ENCODE measurements at places on chromosomes 2 and 18.

GRCh38 chr2:29777161-29777560, 144.2 kb downstream of the ALK start:
- peak; percentile 41 for DNase-seq

DNA sequence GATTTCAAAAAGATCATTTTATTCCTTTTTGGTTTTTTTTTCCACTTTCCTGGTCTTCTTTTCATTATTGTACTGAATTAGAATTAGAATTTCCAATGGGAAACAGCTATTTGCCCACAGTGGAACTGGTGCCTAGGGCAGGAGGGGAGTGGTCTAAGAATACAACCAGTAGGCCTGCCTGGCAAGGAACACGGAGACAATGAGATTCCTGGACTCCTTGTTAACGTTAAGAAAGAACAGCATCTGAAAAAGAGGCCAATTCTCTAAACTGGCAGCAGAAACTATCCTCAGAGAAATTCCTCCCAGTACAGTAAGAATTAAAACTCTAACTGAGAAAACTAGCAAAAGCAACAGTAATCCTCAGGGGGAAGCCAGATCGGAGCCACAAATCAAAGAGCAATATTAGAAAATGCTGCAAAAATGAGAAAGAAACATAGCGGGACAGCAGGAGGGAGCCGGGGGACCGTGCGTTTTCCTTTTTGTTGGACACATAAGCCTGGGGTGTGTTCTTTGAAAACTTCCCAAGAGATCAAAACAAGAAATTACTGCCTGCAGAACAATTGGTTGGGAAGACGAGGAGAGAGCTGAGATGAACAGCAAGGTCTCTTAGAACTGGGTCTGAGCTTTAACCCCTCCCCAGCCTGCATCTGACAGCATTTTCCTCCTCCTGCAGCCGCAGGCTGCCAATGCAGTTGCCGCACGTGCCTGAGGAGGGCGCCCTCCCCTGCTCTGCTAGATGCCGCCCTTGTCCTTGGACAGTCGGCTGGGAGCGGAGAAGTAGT, 776.0 kb downstream of the TSN start:
- DNase-seq: no peak

- no peak for DNase-seq
Measured at GRCh38 chr2:76506538-76506937, 795.8 kb upstream of the GCFC2 start.

- no peak for DNase-seq
Measured at GRCh38 chr2:215613280-215613679, 177.4 kb upstream of the FN1 start.

DNA sequence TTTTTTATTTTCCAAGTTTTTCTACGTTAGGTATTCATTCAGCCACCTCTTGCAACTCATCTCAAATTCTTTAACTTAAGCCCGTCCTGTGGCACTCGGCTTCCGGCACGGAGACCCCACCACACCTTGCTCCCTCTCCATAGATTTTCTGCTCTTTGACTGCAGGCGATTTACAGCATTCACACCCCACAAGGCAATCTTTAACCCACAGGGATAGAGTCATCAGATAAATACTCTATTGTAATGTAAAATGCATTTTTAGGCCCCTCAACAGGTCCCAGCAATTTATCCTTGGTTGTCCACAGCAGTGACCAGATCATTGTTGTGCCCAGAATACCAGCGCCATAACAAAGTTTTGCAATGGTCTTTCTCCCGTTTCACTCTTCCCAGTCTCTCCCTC, 132.3 kb upstream of the EPHA4 start:
- DNase-seq: no peak

GRCh38 chr2:100745604-100746003, 74.3 kb upstream of the NPAS2 start:
- DNase-seq: no peak

GRCh38 chr2:48180557-48180956, 274.3 kb upstream of the FBXO11 start:
- peak; percentile 3 for DNase-seq

- peak; percentile 21 for DNase-seq
Measured at GRCh38 chr18:21242780-21243401, 859 bp downstream of the GREB1L start.

DNA sequence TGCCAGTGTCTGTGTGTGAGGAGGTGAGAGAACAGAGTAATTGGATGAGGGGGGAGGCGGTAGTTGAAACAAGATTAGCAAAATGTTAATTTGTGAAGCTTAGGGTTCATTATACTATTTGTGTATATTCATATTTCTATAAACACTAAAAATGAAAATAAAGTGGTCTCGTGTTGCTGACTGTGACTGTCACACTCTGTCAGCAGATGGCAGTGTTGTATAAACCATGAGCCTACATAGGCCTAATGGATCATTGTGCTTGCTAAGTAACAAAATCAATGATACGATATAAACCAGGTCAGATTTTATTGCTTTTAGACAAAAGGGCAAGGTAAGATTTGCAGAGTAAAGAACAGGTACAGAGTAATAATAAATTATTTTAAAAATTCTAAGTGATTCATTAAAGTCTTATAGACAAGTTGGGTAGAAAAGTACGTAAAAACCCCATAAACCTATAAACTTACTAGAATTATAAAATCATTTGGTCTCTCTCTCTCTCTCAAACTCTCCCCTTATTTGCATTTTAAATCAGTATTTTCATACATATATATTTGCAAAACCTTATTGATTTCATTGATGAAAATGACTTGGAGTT, 182.7 kb downstream of the RPIA start:
- peak; percentile 68 for DNase-seq

DNA sequence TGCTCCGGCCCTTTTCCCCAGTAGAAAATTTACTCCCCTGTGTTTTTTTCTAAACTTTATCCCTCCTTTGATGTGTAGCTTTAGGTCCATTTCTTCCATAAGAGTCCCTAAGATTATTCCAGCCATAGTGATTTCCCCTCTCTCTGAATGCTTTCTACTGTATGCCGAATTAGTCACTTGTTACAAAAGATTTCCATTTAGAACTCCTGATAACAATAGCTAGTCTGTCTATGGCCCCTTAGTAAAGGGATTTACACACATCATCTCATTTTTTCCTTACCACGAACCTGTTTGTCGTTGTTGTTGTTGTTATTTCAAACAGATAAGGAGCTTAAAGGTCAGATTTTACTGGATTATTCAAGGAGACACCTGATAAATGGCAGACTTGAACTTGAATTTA, 256.1 kb downstream of the PAX3 start:
- DNase-seq: no peak

DNA sequence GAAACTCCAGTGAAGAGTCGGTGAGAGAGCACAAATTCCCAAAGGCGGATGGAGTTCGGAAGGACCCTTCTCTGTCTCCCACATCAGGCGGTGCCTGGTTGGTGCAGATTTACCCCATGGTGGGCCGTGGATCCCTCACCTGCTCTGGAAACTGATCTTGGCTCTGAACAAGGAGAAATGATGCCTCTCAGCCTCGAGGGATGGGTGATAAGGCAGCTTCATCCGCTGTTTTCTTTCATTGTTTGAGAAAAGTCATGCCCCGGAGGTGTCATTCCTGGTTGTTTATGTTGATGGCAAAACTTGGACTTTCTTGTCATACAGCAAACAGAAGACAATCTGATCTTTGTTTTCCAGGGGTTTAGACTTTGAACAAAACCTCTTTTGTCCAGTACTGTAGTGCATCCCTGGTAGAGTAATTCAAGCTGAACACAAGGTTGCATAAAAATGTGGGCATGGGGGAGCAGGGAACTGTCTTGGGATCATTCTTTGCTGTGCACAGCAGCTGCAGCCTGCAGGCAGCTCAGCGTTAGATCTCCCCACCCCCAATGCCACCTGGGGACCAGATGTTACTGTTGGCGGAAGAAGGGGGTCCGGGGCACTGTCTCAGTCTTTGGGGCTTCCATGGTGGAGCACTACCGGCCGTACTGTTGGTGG, 81.3 kb downstream of the NFATC1 start:
- no peak for DNase-seq

- DNase-seq: no peak
Measured at GRCh38 chr2:100321866-100322820, at the start of gene LONRF2. TSS of gene LONRF2 (minus strand) at chr2:100322501. CDS start at chr2:100322093, 408 bp downstream.

DNA sequence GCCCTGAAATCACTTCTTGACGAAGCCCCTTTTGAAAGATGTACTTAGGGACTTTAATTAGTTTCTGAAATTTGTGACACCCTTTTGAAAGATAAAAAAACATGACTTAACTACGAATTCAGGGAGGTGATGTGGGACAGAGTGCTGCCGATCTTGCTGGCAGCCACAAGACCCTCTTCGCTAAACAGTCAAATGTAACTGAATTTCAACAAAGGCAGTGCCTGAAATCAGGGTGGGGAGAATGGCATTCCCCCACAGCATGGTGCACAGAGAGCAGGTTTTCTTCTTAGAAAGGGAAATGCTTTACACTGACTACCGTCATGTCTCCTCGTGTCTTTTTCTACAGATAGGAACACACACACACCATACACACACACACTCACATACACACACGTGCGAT, 640.2 kb upstream of the POU3F3 start:
- no peak for DNase-seq

DNA sequence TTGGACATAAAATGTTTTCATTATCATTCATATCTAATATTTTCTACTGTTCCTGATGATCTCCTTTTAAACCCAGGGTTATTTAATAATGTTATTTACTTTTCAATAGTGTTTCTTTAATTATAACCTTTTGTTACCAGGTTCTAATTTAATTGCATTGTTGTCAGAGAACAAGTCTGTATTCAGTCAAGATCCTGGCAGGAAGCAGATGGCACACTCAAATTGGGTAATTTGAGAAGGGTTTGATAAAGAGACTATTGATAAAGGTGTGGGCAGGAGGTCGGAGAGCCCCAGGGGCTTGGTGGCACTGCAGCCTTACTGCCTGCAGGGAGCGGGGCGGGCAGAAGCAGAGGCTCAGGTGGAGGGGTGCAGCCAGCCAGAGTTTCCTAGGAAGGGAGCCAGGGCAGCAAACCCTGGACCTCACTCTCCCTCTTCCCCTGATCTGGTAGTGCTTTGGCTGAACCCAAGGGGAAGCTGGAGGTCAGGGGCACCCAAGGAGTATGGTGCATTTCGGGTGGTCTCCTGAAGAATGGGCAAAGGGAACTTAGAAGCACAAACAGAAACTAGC, 2.3 kb upstream of the KIF1A start:
- no peak for DNase-seq

DNA sequence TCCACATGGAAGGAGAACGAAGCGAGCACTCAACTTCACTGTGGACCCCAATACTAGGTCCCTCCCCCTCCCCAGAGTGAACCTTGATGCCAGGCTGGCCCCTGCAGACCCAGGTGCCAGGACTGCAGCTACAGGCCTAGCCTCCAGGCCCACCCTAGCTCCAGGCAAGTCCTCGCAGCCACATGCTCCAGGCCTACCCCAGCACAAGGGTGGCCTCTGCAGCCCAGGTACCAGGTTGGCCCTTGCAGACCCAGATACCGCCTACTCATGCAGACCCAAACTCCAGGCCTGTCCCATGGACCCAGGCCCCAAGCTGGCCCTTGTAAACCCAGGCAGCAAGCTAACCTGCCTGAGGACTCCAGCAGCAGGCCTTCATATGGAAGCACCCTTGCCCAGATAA, 44.2 kb downstream of the KCNG2 start:
- no peak for DNase-seq

DNA sequence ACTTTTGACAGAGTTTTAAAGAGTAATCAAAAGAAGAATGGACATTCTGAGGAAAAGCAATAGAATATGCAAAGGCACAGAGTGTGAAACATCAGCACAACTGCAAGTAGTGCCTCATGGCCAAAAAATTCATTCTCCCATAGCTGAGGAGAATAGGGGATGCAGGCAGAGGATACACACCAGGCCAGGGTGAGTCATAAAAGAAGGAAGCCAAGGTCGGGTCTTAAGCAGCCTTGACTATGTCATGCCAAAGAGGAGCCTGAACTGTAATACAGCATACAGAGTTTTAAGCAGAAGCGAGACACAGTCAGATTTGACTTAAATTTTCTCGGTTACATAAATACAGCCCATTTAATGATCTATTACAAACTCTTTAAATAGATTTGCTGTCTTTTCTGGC, 165.0 kb downstream of the LNPK start:
- DNase-seq: peak; percentile 95

DNA sequence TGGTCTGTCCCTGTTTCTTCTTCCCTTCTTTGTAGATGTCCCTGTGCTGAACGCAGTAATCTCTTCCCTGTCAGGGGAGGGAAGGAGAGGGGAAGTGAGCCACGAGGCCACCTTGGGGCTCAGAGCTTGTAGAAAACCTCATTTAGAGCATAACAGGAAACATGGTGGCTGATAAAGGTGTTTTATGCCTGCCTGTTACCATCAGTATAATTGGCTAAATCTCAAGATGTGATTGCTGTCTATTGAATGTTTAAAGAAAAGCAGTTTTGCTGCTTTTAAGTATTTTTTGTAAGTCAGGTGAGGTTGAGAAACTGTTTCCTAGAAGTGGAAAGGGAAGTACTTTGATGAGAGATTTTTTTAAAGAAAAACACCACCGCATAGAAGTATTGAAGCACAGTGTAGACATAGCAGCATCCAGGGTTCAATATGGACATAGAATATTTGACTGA, 59.7 kb upstream of the PDK1 start:
- no peak for DNase-seq

DNA sequence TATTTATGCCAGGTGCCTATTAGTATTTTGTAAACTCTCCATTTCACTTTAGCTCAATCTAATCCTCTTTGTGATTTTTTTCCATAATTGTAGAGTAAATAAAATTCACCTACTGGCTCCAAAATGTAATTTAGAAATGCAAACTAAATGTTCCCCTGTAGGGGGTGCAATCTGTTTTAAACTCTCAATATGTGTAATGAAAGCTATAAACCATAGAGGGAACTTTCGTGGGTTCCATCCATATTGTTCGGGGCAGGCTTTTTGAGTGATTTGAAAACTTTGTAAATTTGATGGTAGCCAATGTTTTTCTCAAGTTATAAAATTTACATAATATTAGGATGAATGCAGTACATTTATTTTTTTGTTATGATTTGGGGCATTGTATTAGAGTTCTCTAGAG, 49.4 kb downstream of the TSPYL6 start:
- peak; percentile 63 for DNase-seq

DNA sequence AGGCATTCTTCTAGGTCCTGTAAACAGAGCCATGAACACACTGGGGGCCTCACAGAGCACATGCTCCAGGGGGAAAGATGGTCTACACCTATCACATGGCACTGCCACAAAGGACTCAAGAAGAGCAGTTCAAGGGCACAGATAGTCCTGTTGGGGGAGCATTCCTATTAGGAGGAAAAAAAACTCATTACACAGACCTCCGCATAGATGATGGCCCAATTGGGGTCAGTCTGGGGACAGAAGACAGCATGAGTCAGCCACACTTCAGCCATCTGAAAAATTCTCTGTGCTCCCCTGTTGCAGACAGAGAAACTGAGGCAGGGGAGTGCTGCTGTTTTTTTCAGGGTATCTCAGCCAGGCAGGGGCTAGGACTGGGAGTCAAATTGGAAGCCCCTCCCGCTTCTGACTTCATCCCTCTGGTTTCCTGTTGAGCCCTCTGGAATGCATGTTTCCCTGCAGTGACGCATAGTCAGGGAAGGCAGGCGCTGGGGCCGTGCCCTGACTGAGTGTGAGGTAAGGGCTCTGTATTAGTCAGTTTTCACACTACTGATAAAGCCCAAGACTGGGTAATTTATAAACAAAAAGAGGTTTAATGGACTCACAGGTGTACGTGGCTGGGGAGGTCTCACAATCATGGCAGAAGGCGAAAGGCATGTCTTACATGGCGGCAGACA, 67.9 kb downstream of the RHOB start:
- peak; percentile 96 for DNase-seq

GRCh38 chr2:234496055-234496834, 636 bp downstream of the ARL4C start:
- DNase-seq: peak; percentile 25

GRCh38 chr18:12621742-12622306, 36.1 kb downstream of the SPIRE1 start:
- peak; percentile 99 for DNase-seq

- DNase-seq: no peak
Measured at GRCh38 chr18:9454061-9454703, 21.1 kb upstream of the RALBP1 start.

GRCh38 chr2:46917628-46918027, 2.0 kb upstream of the MCFD2 start:
- DNase-seq: no peak

All from fibroblast of mammary gland (primary cell).